ENCODE measurements at places on chromosomes 4 and X. TPM values are rescaled to one million over a fixed set of nuclear protein-coding genes. Genes with fewer than 3 reads are reported as not detected.
A peak's percentile ranks its signal among the peaks of the same experiment; 100 is the strongest.

- DNase-seq = no peak
Measured at GRCh38 chr4:135316266-135316779, 1114.7 kb upstream of the PABPC4L start.

DNA sequence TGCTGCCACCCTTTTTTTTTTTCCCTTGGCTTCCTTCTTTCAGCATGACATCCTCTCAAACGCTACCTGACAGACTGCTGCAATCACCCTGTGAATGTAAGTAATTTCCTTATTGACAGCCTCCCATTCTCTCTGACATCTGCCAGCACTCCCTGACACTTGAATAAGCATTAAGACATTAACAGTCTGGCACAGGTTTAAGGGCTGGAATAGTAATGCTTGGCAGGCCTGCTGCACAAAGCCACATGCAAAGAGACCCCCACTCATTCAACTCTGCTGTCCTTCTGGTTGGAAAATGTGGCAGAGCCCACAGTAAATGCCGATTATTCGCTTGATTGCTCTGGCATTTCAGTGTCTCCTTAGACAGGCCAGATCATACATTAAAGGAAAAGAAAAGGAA is 28.1 kb upstream of the RASGEF1B start:
- DNase-seq = no peak

Gene TEX13B
- total RNA-seq = not detected

DNA sequence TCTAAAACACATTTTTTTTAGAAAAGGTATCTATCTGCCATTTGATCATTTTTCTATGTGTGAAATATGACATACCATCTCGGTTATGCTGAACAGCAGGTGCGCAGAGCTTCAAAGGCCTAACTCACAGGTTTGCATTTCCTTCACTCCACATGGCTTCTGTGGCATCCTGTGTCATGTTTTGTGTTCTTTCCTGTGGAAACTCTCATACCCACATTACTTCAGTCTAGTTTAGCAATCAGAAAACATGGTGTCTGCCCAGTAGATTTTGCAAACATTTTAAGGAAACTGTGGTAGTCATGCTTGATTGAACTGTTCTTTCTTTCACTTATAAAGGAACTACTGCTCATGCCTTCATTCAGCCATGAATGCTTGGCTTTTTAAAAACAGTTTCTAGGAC is 11.3 kb upstream of the ARAP2 start:
- DNase-seq = peak; percentile 73

Gene BMP3
- total RNA-seq = not detected

Gene PARM1
- not detected for total RNA-seq

Measured in activated CD4-positive, alpha-beta memory T cell treated with anti-CD3 and anti-CD28 coated beads, Interleukin-2, amount 10 ng/mL, durations not matched to agents 7 days and 5 days (primary cell).